AG20443 (cell line): ENCODE measurements at places on chromosomes 2 and 18.

DNA sequence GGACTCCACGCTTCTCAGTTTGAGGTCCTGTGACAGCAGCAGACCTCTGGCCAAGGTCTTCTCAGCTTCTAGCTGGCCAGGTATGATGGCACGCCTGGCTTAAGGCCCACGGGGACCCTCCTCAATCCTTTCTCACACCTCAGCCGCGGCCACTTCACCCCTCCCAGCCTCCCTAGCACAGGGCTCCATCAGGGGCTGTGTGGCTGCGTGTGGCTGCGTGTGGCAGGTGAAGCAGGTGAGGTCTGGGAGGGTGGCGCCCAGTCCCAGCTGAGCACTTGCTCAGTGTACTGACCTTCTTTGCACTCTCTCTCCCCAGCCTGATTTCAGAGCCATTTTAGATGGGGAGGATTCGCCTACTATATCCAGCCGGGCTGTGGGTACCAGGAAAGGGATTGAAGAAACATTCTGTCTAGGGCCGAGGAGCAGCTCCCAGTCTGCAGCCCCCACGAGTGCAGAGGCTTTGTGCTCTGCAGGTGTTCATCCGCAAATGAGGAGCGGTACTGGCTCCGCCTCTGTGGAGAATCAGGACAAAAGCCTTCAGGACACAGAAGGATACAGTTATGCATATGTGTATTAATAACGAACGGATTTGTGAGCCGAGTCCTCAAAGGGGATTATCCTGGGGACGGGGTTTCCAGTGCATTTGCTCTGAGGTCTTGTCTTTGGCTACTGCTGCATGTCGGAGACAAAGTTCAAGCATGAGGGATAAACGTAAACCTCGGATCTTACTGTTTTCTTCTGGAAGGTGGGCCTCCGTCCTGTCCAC is 236.9 kb upstream of the RAB6C start:
- no peak for DNase-seq

GRCh38 chr2:187468262-187468661 is 20.2 kb upstream of the CALCRL start:
- DNase-seq = no peak

- DNase-seq = no peak
These were observed 296.4 kb upstream of the ACVR2A start for GRCh38 chr2:147548451-147548850.

DNA sequence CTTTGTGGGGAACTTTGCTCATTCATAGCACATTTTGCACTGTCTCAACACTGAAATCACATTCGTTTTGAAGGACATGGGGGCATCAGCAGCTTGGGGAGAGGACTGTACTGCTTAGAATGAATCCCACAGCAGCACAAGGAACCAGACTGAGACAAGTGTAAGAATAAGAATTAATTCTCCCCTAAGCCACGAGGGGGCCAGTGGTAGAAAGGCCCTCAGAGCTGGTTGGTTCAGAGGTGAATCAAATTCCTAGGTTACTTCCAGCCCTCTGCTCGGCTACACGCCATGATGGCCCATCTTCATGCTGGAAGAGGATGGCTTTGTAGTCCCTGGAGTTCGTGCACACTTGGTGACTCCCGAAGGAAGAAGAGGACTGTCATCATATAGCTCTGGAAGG is 12.0 kb upstream of the MC5R start:
- peak; percentile 40 for DNase-seq

DNA sequence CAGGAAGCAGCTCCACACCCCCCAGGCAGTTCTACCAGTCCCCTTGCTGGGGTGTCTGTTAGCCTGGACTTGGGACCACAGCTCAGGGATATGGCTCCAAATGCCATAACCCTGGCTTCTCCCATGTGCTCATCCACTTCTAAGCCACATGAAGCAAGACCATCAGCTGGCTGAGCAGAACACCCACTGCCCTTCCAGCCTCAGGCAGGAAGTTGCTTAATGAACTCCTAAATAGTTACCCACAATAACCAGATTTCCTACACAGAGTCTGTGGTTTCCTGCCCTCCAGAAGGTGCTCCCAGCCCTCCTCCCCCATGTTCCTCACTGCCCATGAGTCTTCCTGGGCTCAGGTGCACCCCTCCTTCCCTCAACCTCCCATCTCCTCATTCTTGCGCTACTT is 98.3 kb upstream of the EPC2 start:
- DNase-seq = no peak

DNA sequence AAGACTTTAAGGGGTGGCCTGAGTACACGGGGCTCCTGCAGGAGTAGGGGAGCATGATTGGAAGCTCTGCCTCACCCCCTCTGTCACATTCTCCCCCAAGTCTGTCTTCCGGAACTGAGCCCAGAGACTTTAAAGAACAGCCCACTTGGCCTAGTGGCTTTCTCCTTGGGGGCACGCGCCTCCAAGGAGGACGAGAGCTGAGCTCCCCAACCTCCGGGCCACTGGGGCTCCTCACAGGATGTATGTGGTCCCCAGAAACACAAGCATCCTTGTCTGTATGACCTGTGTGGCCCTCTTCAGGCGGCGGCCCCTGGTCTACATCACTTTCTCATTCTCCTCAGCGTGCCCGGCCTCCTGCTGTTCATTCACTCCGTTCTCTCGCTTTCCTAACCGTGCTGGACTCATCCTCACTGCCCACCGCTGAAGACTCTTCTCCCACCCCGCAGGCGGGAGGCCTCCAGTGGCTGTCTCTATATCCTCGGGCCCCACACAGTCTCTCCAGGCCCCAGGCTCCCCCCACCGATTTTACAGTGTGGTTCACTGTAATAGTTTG is 23.7 kb downstream of the KCNF1 start:
- DNase-seq = no peak

- no peak for DNase-seq
These were observed 1628.0 kb upstream of the PIK3C3 start for GRCh38 chr18:40326985-40327384.

DNA sequence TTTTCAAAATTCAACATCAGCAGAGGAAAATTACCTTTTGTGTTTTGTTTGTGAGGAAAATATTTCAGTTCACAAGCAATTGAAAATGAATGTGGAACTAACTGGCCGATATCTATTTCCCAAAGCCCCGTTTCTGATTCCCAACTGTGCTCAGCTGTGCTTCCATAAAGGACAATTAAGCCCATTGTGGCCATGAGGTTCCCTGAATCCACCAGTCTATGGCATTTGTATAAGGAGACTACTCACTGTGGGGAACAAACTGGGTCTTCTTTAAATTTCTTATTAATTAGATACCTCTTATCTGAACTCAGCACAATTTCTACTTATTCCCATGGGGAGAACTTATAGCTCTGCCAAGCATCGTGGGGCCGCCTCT is 31.4 kb upstream of the AGAP1 start:
- no peak for DNase-seq

- DNase-seq = peak; percentile 47
These were observed at the start of gene SFTPB for GRCh38 chr2:85668009-85668856. Gene SFTPB (minus strand): TSS chr2:85668199. CDS start chr2:85668183, 16 bp downstream.

DNA sequence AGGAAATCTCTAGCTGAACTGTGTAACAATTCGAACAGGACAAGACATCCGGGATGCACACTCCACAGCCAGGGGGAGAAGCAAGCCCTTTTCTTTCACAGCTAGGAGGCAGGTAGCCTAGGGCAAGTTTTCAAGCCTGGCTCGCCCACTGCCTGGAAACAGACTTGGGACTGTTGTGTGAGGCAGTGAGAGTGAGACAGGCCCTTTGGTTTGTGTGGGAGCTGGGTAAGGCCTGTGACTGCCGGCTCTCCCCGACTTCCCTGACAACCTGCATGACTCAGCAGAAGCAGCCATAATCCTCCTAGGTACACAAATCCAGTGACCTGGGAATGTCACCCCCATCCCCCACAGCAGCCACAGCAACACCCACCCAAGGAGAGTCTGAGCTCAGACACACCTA is 179.7 kb downstream of the WDPCP start:
- no peak for DNase-seq

- DNase-seq = no peak
These were observed 94.9 kb downstream of the TWIST2 start for GRCh38 chr2:238942726-238943300.

- DNase-seq = no peak
These were observed 4.7 kb downstream of the SERTAD2 start for GRCh38 chr2:64649013-64649484.

GRCh38 chr2:198279026-198279425 is 474.6 kb downstream of the PLCL1 start:
- no peak for DNase-seq

DNA sequence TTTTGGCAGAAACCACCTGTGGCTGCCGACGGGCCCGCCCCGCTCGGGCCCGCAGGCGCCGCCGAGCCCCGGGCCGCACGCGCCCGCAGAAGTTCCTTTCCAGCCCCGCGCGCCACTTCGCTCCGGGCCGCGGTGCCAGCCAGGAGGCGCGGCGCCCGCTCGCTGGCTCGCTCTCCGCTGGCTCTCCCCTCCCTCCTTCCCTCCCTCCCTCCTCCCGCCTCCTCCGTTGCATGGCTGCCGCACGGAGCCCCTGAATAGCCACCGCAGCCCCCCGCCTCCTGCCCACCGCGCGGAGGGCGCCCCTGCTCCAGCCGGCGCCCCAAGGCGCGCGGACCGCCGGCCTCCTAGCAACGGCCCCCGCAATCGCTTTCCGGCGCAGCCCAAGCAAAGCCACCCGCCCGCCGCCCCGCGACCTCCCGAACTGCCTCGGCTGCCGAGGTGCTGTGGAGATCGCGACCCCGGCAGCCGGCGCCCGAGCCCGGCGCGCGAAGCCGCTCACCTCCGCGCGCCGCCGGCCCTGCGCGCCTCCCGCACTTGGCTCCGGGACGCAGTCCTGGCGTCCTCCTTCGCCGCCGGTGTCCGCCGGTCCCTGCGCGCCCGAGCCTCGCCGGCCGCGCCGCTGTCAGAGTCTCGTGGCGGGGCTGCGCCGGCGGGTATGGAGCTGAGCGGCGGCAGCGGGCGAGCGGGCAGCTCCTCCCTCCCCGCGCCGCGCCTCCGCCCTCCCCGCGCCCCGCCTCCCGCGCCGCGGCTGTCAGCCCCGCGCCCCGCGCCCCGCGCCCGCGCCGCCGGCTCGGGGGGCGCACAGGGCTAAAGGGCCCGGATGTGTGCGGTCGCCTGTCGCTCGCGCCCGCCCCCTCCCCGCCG is at the start of gene ZBTB7C:
Gene ZBTB7C (minus strand): TSS at position 657 of the 864 bp plus-strand sequence.
- peak; percentile 73 for DNase-seq

- DNase-seq = no peak
These were observed 47.1 kb downstream of the HDAC4 start for GRCh38 chr2:239353692-239354091.

DNA sequence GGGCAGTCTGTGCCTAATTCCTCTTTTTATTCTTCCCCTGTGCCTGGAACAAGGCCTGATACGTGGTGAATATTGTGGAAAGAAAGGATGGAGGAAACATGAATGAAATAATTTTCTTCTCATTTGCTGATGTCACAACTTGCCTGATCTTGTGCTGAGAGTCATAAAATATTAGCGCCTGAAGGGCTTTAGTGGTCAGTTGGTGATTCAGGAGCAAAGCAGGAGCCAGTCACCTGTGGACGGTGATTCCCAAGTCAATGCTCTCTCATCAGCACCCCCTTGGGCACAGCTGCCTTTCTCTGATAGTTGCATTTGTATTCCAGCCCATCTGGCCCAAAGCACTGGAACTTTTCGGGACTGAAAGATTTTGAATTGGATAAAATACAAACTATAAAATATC is 502.6 kb upstream of the RAB12 start:
- DNase-seq = no peak

- DNase-seq = no peak
These were observed 175.2 kb upstream of the CCDC150 start for GRCh38 chr2:196464311-196464710.

DNA sequence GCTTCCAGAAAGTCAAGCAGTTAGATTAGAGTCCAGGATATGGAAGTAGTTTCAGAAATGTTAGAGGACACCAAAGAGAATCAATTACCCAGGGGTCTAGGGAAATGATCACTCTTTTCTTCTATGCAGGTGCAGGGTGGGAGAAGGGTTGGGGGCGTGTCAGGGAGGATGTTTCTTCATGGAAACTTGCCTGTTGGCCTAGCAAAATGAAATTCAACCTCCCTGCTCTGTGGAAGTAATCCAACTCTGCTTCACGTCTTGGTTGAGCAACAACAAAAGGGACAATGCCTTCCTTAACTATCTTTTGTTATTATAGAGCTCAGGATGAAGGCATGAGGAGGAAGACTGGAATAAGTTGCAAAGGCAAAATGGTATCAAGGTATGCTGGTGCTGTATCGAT is 210.8 kb upstream of the ETAA1 start:
- DNase-seq = no peak

DNA sequence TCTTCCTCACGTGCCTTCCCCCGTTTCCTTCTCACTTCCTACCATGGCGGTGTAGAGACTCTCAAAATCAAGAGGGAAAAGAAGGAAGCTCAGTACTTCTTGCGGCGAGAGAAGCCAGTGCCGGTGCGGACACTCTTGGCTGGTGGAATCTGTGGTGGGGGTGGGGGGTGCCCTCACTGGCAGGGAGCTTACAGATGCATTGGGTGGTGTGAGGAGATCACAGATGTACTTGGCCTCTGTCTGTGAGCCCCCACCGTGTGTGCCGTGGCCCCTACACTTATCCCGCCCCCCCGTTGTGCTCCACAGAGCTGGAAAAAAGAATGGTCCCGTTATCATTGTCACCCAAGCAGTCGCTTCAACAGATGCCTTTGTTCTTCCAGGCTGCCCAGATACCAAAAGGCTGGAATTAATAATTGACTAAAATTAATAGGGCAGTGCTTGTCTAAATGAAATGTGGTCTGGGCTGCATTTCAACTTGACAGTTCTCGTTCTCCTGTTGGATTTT is 79.8 kb downstream of the VAPA start:
- no peak for DNase-seq

DNA sequence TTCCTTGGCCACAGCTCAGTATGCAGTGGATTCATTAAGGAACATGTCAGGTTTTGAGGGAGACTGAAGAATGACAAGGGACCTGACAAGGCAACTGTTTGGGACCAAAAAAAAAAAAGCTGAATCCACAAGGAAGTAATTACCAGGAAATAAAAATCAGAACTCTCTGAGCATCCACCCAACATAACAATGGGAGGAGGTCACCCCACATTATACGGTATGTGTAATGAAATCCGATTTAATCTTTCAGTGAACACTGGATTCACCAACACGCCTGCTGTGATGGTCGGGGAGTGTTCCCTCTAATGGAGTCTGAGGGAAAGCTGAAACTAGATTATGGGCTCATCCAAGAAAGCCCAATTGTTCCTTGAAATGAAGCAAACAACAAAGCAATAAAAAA is 329.3 kb downstream of the ETAA1 start:
- DNase-seq = no peak

DNA sequence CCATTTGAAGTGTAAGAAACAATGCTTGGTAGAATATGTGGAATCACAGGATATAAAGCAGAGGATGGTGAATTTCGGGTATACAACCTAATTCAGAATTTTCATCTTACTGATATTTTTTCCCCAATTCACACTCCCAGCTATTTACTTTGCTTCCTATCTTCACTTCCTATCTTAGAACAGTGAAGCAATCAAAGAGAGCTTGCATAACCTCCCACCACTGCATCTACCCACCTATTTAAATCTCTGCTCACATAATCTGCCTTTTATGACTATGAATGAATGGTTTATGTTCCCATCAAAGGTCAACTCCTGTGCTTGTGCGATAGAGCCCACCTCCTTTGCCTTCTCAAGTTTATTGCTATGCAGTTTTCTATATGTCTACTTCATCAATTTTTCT is 3.3 kb downstream of the RMDN2 start:
- no peak for DNase-seq

- peak; percentile 69 for DNase-seq
These were observed 221.5 kb downstream of the TFCP2L1 start for GRCh38 chr2:121063471-121063870.

- DNase-seq = no peak
These were observed 16.6 kb upstream of the LNPK start for GRCh38 chr2:176018708-176019107.
